ENCODE measurements at places on chromosomes 5 and 9. TPM values are rescaled to one million over a fixed set of nuclear protein-coding genes. Genes with fewer than 3 reads are reported as not detected.

- DNase-seq = no peak
These were observed 235.8 kb downstream of the TMEM38B start for GRCh38 chr9:105930011-105930627.

Gene ZNF474
- not detected for total RNA-seq

DNA sequence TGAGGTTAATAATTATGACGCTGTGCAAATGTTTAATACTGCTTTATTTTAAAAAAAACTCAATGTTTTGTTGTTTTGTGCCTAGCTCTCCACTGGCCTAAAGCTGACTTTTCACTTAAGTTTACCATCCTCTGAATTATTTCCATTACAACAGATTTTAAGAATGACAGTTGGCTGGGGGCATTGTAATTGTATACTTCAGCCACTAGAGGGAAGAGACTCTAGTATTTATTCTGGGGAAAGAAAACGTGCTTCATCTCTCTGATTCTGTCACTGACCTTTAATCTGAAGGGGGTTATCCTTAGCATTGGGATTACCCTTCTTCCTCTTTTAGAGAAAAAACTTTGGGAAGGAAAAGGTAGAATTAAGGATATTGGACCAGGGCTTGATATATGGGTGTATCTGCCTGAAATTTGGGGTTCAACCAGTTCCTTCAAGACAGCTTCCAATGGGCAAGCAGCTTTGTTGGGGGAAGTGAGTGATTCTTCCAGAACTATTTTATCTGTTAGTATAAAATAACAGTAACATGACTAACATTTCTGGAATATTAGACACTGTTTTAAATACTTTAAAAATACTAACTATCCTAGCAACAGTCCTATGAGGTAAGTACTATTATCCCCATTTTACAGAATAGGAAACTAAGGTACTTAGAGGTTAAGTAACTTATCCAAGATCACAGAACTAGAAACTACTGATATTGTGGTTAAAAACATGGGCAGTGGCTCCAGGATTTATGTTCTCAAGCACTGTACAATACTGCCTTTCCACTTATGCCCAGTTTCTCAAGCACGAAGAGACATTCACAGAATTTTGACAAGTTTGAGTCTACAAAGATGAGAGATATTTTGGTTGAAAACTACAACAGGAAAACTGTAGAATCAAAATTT, 208.4 kb downstream of the CD180 start:
- peak; percentile 17 for DNase-seq

DNA sequence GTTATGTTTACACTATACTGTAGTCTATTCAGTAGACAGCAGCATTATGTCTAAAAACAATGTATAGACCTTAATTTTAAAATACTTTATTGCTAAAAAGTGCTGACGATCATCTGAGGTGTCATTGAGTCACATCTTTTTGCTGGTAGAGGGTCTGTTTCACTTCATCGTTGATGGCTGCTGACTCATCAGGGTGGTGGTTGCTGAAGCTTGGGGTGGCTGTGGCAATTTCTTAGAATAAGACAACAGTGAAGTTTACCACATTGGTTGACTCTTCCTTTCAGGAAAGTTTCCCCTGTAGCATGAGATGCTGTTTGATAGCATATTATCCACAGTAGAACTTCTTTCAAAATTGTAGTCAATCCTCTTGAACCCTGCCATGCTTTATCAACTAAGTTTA, 150.3 kb downstream of the FBXL7 start:
- DNase-seq = no peak

Gene SV2C
- not detected for total RNA-seq

Gene CSF1R
- total RNA-seq = not detected

GRCh38 chr9:75657015-75657414, 233.5 kb upstream of the PCSK5 start:
- DNase-seq = no peak

- DNase-seq = no peak
These were observed 255.2 kb downstream of the PDZD2 start for GRCh38 chr5:31894141-31894540.

Gene HNRNPAB
- 110 TPM for total RNA-seq

DNA sequence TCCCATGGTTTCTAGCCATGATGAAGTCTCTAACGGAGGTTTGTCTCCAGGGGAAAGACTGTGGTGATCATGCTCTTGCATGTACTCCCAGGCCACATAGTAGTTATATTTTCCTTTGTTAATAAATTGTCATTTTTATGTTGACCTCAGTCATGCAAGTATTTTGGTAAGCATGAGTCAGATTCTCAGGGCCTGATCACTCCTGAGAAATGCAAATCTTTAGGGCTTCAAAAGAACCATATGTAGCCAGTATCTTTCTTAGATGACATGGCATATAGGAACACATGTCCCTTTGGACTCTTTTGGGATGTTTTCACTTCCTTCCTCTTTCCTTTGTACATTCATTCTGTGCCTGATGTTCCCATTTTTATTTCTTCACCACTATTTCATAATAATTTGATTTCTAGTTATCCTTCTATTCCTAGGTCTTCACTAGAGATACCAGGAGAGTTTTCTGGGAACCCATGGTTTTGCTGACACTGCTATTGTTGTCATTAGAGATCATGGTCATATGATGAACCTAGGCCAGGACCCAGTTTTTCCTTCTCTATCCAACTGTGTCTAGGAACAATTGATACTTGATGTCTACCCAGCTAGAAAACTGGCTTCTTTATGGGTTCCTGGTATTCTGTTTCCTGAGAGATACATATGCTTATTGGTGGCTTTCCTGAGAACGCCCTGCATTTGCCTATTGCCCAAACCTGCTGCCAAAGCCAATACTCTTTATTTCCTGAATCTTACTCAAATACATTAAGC, 248.1 kb upstream of the NREP start:
- no peak for DNase-seq

DNA sequence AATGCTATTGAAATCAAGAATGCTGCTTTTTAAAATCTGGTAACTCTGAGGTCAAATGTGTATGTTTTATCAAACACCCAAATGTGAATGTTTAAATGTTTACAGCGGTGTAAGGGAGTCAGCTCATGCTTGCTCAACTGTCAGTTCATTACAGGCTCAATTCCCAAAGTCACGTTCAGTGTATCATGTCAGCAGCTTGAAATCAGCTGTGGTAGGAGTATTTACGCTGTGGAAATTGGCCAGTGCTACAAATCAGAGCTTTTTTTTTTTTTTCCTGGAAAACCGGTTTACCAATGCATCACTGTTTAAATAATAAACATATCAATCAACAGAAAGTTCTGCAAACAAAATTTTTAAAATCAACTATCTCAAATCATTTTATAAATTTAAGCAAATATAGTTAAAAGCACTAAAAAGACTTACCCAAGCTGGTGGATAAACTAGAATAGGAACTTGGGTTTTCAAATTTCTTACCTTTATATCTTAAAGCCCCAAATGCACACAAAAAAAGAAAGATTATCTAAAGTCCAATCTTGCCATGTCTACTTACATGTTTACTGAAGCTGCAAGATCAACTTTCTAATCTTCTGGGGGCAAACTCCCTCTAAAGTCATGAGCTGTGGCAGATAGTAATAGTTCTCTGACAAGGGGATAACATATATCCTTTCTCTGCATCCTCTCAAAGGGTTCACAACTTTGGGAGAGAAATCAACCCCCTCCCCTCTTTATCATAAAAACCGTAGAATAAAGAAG, 57.6 kb upstream of the GRAMD2B start:
- DNase-seq = no peak

- DNase-seq = no peak
These were observed 33.8 kb downstream of the NEUROG1 start for GRCh38 chr5:135501965-135502364.

- DNase-seq = peak; percentile 66
These were observed at the start of gene PCDHGB1 for GRCh38 chr5:141349917-141350619. Gene PCDHGB1, plus strand, starts transcription at chr5:141350099. Its CDS starts 162 bp downstream, at chr5:141350261.

Gene GLRA1
- not detected for total RNA-seq

- DNase-seq = peak; percentile 51
These were observed 49.9 kb downstream of the USP20 start for GRCh38 chr9:129885018-129885669.

GRCh38 chr5:73624888-73625287, 1.1 kb upstream of the ARHGEF28 start:
- no peak for DNase-seq

GRCh38 chr5:105882956-105883481, 1787.7 kb downstream of the EFNA5 start:
- no peak for DNase-seq

GRCh38 chr9:135308821-135309762, 170.5 kb upstream of the PPP1R26 start:
- no peak for DNase-seq

GRCh38 chr9:35348109-35348508, 141.8 kb upstream of the RUSC2 start:
- DNase-seq = no peak

Measured in NCI-H460 (cell line).